Vagina (tissue), 2 donors: ENCODE measurements at places on chromosomes 16 and 17. TPM values are rescaled to one million over a fixed set of nuclear protein-coding genes. Genes with fewer than 3 reads are reported as not detected.

GRCh38 chr16:87353613-87354012 is 30.0 kb downstream of the FBXO31 start:
- no peak for DNase-seq

GRCh38 chr17:56887552-56888467 is 26.0 kb downstream of the TRIM25 start:
- no peak for DNase-seq

GRCh38 chr17:74499992-74500391 is 31.3 kb downstream of the CD300LB start:
- no peak for DNase-seq

- no peak for DNase-seq
These were observed 211.2 kb downstream of the RBFOX3 start for GRCh38 chr17:79399610-79400144.

- no peak for DNase-seq
These were observed 28.0 kb upstream of the FOXK2 start for GRCh38 chr17:82491533-82491932.

DNA sequence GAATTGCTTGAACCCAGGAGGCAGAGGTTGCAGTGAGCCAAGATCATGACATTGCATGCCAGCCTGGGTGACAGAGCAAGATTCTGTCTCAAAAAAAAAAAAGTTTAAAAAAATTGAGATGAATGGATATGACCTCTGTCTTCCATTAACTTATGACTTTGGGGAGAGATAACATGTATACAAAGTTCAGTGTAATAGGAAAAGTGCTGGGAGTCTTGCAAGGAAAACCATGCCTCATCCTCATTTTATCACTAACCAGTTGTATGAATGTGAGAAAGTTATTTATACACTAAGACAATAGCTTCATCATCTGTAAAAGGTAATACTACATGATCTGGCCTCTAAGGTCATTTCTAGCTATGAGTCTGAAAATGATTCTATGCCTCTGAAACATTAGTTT is 10.2 kb upstream of the WSB1 start:
- no peak for DNase-seq

DNA sequence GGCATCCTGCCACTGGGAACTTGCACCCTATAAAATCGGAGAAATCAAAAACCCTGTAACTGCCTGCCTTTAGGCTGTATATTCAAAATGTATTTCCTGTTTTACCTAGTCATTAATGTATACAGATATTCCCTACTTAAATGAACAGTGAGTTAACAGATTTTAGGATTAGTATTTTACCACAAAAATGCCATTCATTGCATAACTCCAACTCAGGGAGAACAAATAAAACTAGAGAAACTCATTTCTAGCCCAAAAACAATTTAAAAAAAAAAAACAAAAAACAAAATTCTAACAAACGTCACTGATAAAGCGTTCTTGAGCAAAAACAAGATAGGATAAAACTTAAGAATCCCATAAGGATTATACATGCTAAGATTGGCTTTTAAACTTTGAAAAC is 3.7 kb upstream of the DHX33 start:
- DNase-seq, result no peak

DNA sequence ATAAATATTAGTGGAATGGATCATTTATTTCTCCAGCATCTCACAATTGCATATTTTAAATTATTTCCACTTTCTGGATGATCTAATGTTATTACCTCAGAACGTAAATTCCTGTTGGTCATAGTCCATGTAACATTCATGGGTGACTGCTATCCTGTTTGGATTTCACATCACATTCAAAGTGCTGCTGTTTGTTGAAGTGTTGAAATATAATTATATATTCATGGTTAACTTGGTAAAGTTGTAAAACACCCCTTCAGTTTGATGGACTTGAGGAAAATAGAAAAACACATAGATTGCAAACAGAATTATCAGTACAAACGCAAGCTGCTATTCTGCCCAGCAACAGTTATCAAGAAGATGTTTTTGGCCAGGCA is 59.6 kb downstream of the TANGO6 start:
- no peak for DNase-seq

GRCh38 chr16:9259914-9260608 is 168.6 kb downstream of the HAPSTR1 start:
- no peak for DNase-seq

- no peak for DNase-seq
These were observed 155.3 kb downstream of the PITPNC1 start for GRCh38 chr17:67532326-67532871.

DNA sequence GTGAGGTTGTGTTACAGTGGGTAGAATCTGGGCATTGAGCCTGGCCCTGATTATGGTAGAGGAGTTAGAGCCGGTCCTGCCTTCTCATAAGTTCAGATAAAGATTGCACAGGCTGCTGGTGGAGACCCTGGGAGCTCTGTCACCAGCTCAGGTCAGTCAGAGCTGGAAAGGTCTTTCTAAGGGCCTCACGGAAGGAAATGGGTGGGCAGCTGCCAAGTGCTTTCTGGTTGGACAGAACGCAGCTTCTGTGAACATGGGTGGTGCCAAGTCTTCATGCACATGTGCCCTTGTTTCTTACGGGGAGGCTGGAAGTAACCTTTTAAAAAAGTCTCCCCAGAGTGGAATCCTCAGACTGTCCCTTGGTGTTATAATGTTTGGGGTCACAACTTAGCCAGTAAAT is 14.9 kb downstream of the ALKBH5 start:
- no peak for DNase-seq

- peak; percentile 20 for DNase-seq
These were observed 23.5 kb downstream of the POLR3E start for GRCh38 chr16:22320572-22321339.

- no peak for DNase-seq
These were observed 93.9 kb upstream of the FA2H start for GRCh38 chr16:74868501-74868900.

GRCh38 chr16:68866933-68867332 is 23.6 kb downstream of the TANGO6 start:
- DNase-seq, result no peak

DNA sequence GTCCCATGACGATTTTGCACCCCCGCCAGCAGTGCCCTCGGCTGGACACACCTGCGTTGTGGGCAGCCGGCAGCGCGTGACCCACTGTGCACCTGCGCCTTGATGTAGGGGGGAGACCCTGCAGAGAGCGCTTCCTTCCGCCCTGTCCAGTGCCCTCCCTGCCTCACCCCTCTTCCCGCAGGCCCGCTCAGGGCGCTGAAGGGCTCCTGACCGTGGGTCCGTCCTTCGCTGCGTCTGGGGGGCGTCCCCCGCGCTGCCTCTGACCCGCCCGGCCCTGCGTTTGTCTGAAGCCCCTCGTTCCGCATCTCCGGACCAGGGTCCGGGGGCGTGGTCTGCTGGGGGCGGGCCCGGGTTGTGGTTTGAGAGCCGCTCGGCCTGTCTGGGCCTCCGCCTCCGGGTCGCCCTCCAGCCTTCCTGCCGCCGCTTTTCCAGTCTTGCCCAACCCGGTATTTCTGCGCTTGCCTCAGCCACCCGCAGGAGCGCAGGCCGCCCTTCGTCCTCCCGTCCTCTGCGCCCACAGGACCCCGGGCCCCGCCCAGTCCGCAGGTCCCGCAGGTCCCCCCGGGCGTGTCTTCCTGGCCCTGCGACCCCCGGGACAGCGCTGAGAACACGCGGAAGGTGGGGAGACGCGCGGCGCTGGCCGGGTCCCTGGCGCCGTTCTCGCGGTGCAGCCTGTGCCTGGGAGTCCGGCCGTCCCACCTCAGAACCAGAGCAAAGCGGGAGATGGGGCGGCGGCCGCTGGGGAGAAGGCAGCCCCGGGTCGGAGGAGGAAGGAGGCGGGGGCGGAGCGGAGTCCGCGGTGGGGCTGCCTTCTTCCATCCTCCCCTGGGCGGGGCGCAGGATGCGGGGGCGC is 4.0 kb upstream of the IL17C start:
- no peak for DNase-seq

- DNase-seq, result no peak
These were observed 7.3 kb upstream of the BLMH start for GRCh38 chr17:30299000-30299399.

GRCh38 chr17:56502120-56502654 is 91.3 kb upstream of the NOG start:
- no peak for DNase-seq

GRCh38 chr17:76441686-76442340 is 11.1 kb downstream of the UBE2O start:
- DNase-seq, result no peak

DNA sequence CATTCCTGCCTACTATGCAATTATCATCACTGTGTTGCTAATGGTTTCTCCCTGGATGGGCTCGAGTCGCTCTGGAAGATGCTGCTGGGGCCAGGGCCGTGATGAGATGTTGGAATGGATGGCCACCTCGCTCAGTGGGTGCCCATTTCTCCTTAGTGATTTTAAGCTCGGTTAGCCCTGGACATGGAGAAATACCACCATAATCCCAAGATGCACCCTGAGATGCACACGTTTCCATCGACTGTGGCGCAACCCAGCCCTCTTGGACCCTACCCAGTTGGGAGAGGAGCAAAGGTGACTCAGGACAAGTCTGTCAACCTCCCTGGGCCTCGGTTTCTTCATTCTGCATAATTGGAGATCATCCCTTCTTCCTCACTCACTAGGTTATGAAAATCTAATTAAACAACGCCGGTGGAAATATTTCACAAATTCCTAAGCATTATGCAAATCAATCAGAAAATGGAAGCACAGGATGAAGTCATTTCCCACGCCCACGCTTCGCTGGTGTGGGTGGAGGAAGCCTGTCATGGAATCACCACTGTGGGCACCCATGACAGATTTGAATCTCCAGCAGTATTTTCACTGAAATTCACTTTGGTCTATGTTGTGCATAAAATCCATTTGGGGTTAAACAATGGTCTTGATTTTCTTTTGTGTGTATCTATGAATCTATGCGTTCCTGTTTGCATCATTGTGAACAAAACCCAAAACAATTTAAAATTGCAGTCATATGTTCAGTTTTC is 195.2 kb downstream of the AXIN2 start:
- no peak for DNase-seq

GRCh38 chr17:32298721-32299579 is 33.3 kb downstream of the RHBDL3 start:
- no peak for DNase-seq

GRCh38 chr17:50182783-50183420 is 17.1 kb downstream of the SGCA start:
- no peak for DNase-seq

DNA sequence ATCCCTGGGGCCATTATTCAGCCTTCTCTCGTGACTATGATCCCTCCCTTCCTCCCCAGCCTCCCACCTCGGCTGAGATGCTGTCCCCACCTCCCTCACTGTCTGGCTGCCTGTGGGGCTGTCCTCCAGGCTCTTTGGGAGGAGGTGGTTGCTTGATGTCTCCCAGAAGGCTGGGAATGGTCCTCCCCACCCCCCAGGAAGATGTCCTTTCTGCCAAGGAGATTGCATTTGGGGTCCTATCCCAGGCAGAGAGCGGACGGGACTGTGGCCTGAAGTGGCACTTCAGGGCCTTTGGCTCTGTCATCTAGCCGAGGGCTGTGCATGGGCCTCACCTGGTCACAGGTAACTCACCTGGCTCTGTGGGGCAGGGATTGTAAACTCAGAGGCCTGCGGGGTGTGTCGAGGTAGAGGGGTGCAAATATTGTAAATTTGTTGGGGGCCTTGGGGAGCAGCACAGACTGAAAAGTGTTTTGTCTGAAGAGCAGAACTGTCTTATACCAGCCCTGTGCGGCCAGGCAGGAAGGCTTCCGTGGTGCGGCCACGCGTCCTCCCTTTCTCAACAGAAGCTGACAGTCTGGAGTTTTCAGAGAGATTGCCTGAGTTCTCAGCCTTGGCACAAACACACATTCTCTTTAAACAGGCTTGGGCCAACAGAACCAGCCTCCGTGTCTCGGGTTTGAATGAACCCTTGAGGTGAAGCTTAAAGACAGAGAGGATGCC is 177.9 kb downstream of the SEC14L1 start:
- no peak for DNase-seq

- no peak for DNase-seq
These were observed 77.0 kb downstream of the MYH13 start for GRCh38 chr17:10295728-10296343.

GRCh38 chr17:76253841-76254240 is 11.3 kb upstream of the UBALD2 start:
- DNase-seq, result no peak

GRCh38 chr16:84137287-84137686 is 7.7 kb downstream of the HSDL1 start:
- no peak for DNase-seq

DNA sequence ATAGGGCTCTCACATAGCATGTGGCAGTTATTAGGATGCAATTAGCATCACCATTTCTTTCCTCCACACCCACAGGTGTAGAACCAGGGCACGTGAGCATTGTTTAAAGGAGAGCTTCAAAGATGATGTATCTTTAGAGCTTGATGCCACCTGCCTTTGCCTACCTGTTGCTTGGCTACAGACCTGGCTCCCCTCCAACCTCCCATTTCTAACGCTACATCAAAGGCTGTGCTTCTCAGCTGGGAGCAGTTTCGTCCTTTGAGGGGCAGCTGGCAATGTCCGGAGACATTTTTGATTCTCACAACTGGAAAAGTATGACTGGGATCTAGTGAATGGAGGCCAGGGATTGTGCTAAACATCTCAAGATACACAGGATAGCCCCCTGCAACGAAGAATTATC is 78.5 kb upstream of the CLEC3A start:
- no peak for DNase-seq

GRCh38 chr17:76438906-76439305 is 14.0 kb downstream of the UBE2O start:
- DNase-seq, result no peak

DNA sequence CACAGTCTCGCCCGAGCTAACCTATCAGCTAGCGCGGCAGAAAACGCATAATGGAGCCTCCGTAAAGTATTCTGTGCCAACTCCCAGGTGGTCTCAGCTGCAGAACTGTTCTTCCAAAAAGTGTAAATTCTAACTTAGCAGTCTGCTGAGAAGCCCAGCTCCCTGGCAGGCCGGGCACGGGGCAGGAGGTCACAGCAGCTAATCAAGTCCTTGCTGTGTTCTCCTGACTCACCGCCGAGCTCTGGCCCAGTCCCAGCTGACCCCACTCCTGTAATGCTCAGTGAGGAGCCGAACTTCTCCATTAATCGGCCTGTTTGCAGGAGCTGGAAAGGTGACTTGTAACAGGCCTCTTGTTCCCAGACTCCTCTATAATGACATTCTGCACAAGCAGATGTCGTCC is 193.3 kb downstream of the IRX3 start:
- peak; percentile 31 for DNase-seq

DNA sequence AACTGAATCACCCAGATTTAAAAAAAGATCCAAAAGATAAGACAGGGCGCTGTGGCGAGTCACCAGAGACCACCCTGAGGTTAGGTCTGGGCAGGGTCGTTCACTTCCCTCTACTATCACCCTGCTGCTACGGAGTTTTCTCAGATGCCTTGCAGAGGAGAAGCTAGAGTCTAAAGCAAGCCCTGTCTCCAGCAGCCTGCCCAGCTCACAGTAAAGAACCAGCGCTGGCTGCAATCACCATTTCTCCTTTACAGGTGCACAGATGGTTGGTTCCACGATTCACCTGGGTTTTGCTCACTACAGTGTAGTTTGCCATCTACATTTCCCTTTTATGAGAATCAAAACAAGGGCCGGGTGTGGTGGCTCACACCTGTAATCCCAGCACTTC is 71.3 kb downstream of the SRCIN1 start:
- DNase-seq, result no peak

The HASPIN gene
- total RNA-seq, result 0.74 TPM

The GLP2R gene
- total RNA-seq, result 2.9 TPM

The KRT25 gene
- total RNA-seq, result not detected

The MAF gene
- total RNA-seq, result 52.5 TPM

The HOXB13 gene
- 5.4 TPM for total RNA-seq

The TMC5 gene
- not detected for total RNA-seq

The KRT27 gene
- total RNA-seq, result not detected

The UMOD gene
- total RNA-seq, result not detected

The KRT12 gene
- not detected for total RNA-seq

The TP53TG3C gene
- not detected for total RNA-seq

The CSH1 gene
- not detected for total RNA-seq

The SLC47A1 gene
- total RNA-seq, result 29.7 TPM

The LPCAT2 gene
- total RNA-seq, result 11.3 TPM

The TSPAN10 gene
- not detected for total RNA-seq
